ENCODE measurements at places on chromosomes 5 and 9. TPM values are rescaled to one million over a fixed set of nuclear protein-coding genes. Genes with fewer than 3 reads are reported as not detected.

DNA sequence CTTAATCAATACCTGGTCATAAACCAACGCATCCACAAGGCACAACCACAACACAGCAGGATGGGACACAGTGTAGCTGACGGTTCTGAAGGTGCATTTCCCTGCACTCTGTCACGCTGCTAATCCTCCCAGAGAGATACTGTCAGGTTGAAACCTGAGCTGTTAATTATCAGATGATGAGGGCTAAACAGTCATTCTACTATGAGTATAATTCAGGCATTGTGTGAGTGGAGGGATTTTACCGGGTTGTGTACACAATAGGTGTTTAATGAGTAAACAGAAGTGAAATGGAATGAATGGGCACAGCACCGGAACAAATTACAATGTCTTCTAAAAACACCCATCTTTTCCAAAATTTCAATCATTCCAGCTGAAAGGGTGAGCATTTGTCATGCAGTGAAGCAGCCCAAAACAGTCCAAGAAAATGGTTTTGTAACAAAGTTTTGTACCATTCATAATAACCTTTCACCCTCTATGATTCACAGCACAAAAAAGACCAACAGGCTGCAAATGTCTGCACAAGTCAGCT, 71.5 kb downstream of the ABCA1 start:
- DNase-seq: no peak

DNA sequence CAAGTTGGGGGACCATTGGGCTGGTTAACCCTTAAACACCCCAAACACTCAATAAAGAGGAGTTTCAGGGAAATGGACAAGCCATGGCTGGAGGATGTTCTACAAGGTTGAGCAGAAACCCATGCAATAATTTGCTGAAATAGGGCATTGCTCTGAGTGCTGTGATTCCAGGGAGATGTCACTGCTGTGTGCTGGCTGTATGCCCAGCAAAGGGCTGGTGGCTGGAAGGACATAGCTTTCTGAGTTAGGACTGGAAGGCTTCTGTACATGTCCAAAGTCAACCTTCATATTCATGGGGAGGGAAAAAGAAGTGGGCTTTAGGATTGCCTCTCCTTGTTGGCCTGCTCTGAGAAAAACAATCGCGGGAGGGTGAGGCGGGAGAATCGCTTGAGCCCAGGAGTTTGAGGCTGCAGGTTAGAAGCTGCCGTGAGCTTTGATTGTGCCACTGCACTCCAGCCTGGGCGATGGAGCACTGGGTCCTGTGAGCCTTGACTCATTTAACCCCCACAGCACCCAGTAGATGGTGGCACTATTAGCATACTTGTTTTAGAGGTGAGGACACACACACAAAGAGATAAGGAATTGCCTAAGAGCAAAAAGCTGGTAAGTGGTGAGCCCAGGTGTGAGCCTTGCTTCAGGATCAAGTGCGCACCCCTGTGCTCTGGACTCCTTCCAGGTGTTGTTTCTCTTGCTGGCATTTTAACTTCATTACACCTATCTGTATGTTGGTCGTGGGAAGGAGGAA, 20.4 kb downstream of the IL12B start:
- DNase-seq: peak; percentile 26

DNA sequence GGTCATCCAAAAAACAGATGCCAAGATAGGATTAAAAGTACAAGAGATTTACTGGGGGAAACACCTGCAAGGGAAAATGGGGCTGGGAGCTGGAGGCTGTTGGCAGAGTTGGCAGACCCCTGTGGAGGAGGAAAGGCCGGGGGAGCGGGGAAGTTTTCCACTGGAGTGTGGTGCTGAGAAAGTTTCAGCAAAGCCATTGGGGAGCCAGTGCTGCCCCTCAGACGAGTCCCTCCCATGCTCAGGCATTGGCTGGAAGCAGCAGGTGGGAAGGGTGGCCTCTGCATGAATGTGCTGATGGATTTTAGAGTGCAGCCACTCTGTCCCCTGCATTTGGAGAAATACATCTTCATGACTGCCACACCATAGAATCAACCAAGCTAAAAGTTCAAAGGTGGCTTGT, 52.8 kb downstream of the TTC1 start:
- no peak for DNase-seq

GRCh38 chr5:172049226-172049796, 42.9 kb upstream of the FBXW11 start:
- DNase-seq: no peak

GRCh38 chr5:80747922-80748321, 93.1 kb upstream of the DHFR start:
- no peak for DNase-seq

Gene TEX48
- not detected for total RNA-seq

- DNase-seq: no peak
Observed at GRCh38 chr9:134811673-134812342, 68.8 kb upstream of the FCN2 start.

DNA sequence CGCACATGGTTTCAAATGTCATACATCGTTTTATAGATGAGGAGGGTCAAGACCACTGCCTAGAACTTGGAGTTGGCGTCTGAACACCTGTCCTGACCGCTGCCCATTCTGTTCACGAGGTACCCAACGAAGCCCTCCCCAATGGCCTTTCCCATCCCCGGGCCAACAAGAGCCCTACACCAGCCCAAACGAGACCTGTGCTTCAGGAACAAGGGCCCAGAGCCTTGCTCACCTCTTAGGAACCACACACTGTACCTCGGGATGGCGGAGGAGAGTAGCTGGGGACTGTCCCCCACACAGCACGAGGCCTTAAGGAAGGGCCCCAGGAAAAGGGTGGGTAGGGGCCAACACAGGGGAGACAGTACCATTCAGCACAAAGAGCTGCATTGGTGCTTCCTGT, 3.0 kb downstream of the SURF6 start:
- DNase-seq: no peak

Gene LCN9
- not detected for total RNA-seq

GRCh38 chr9:3049636-3050035, 205.7 kb upstream of the PUM3 start:
- no peak for DNase-seq

DNA sequence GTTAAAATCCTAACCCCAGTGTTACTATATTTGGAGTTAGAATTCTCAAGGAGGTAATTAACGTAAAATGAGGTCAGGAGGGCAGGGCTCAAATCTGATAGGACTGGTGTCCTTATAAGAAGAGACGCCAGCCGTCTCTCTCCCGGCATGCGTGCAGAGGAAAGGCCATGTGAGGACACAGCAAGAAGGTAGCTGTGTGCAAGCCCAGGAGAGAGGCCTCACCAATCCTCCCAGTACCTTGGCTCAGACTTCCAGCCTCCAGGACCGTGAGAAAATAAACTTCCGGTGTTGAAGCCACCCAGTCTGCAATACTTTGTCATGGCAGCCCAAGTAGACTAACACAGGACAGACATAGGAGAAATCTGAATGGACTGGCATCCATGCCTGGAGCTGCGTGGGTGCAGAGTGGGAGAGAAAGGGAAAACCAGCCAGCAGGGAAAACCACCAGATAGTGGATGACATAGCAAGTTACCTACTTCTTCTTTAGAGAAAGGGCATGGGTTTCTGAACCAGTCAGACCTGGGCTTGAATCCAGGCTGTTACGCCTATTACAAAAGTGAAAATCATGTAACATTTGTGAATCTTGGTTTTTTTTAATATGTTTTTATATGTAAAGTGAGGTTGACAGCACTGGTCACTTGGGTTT, 89.2 kb downstream of the FSTL4 start:
- DNase-seq: no peak

DNA sequence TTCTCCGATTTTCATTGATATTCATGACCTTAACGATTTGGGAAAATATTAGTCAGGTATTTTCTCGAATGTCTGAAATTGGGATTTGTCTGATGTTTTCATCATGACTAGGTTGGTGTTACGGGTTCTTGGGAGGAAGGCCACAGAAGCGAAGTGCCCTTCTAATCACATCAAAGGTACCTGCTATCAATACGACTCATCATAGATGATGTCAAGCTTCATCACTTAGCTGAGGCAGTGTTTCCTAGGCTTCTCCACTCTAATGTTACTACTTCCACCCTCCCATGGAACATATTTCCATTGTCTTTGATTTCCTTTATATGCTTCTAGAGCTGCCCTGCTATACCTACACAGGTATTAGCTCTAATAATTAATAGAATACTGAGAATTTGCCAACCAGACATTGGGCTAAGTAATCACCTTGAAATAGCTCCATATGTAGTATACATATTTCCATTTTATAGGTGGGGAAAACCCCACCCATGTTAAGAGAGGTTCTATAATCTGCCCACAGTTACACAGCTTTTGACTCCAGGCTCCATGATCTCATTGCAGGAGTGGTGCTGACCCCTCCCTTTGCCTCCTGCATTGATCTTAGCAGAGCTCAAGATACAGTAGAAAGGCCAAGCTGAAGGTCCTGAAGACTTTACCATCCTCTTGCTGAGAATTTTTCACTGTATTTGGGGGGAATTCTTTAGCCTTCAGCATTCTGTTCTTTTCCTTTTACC, 238.6 kb upstream of the ADAMTSL1 start:
- no peak for DNase-seq

Gene PRDM9
- total RNA-seq: not detected

Gene TDRD7
- total RNA-seq: 8.6 TPM

GRCh38 chr5:17269201-17269600, 51.8 kb downstream of the BASP1 start:
- DNase-seq: no peak

DNA sequence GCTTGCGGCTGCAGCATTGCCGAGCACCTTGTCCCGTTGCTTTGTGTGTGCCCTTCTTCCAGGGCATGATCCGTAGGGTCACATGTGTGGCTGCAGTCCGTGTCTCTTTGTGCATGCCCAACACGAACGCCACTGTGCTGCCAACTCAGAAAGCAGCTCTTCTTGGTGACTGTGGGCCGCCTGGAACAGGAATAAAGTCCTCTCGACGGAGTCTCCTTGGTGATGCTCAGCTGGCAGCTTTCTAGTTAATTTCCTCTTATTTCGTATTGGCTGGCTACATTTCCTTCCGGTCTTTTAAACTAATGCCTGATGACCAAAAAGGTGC, 5.8 kb downstream of the EXOC3 start:
- no peak for DNase-seq

DNA sequence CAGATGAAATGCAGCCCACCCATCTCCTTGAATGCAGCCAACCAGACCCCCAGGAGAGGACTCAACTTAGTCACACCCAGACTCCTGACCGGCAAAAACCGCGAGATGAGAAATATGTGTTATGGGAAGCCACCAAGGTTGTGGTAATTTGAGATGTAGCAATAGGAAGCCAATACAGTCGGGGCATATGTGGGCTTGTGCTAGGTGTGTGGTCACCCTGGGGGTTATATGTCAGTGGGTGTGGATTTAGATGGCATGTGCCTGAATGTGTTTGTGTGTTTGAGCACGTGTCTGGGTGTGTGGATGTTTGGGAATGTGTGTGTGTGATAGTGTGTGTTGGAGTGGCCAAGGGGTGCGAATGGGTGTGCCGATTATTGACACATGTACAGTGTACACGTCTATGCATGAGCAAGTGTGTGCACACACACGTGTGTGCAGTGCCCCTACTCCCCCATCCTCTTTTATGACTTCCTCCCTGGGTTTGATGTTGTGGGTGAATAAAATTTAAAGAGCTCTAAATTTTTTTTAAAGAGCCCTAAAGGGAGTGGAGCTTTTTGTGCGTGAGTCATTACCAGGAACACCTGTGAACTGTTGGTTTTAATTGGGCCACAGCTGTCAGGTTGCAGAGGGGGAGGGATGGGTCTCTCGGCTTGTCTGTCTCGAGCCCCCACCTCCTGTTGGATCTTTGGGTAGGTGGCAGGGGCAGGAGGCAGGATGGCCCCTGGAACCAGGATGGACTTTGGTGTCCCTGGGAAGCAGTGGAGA, 86.8 kb downstream of the LHX2 start:
- DNase-seq: no peak

- DNase-seq: no peak
Observed at GRCh38 chr9:78097541-78097940, 65.9 kb upstream of the GNAQ start.

- DNase-seq: no peak
Observed at GRCh38 chr5:36526537-36526936, 79.9 kb upstream of the SLC1A3 start.

DNA sequence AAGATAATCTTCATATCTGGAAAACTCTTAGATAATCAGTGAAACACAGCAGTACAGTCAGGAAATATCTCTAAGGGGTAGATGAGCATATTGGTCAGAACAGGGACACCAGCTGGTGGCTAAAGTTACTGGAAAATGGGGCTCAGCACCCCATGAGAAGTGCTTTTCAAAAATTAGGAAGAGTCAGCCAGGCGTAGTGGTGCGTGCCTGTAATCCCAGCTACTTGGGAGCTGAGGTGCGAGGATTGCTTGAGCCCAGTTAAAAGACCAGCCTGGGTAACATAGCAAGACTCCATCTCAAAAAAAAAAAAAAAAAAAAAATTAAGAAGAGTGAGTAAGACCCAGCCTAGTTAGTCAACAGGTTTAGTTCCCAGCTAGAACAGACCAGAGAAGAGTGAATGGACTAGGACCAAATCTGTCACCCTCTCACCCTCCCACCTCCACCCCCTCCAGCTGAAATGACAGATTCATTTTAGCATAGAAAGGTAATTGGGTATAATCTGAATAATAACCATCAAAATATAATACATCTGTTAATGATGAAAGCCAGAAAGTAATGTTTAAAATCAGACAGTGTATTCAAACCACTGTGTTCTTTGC, 120.9 kb downstream of the CDC42SE2 start:
- DNase-seq: no peak

- no peak for DNase-seq
Observed at GRCh38 chr5:54612711-54613110, 95.2 kb downstream of the SNX18 start.

DNA sequence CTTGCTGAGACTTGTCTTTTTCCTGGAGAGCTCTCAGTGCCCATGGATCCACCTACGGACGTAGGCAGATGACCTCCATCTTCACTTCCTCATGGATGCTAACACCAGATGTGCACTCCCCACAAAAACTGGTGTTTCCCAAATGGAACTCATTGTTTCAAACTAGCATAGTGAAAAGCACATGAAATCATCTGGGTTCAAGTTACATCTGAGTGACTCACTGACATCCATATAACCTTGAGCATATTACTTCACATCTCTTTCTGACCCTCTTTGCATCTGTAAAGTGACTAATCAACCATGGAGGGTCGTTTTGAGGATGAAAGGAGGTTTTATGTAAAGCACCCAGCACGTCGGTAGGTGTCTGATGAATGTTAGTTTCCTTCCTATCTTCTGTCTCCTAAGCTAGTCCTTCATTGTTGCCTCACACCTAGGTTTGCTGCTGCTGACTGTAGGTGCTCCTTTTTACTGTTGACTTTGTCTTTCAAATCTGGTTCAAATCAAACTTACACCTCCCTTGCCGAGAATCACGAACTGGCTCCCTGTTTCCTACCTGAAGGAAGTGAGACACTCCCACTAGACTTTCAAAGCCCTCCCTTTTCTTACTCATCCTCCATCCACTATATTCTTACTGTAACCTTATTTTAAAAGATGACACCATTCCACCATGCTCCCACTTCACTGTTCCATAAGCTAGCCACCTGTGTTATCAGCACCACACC, 10.3 kb downstream of the OCLN start:
- no peak for DNase-seq

Gene PIP5K1B
- 50.1 TPM for total RNA-seq

Gene TERT
- not detected for total RNA-seq

GRCh38 chr5:31844622-31845345, 205.9 kb downstream of the PDZD2 start:
- DNase-seq: no peak

Gene NR4A3
- total RNA-seq: 92.1 TPM

GRCh38 chr9:38010918-38011704, 57.9 kb downstream of the SHB start:
- no peak for DNase-seq

Gene BSPRY
- 1.6 TPM for total RNA-seq
